Fibroblast of lung (primary cell): ENCODE measurements at places on chromosomes 2 and 18. TPM values are rescaled to one million over a fixed set of nuclear protein-coding genes. Genes with fewer than 3 reads are reported as not detected.

Gene C1GALT1C1L
- total RNA-seq: 0.33 and 0.51 TPM in 2 replicates

Gene IL36G
- not detected in 2 replicates for total RNA-seq

Gene FBLN7
- total RNA-seq: 0.51 and 0.99 TPM in 2 replicates

Gene KCNK3
- total RNA-seq: under 0.01 and 0.26 TPM in 2 replicates

Gene PID1
- 8.2 and 29.6 TPM in 2 replicates for total RNA-seq

Gene CCDC74A
- 5.9 and 6.7 TPM in 2 replicates for total RNA-seq

Gene MERTK
- total RNA-seq: 1.8 and 6.6 TPM in 2 replicates

Gene PRSS56
- total RNA-seq: not detected in 2 replicates

Gene RNF144A
- 0.17 and 0.26 TPM in 2 replicates for total RNA-seq

Gene SOX11
- 0.99 and 2.1 TPM in 2 replicates for total RNA-seq
